Activated T-helper 1 cell treated with anti-CD3 and anti-CD28 coated beads, Interleukin-2, amount 50 U/mL, for 16 hours (primary cell): ENCODE measurements at places on chromosomes 12 and 14.

DNA sequence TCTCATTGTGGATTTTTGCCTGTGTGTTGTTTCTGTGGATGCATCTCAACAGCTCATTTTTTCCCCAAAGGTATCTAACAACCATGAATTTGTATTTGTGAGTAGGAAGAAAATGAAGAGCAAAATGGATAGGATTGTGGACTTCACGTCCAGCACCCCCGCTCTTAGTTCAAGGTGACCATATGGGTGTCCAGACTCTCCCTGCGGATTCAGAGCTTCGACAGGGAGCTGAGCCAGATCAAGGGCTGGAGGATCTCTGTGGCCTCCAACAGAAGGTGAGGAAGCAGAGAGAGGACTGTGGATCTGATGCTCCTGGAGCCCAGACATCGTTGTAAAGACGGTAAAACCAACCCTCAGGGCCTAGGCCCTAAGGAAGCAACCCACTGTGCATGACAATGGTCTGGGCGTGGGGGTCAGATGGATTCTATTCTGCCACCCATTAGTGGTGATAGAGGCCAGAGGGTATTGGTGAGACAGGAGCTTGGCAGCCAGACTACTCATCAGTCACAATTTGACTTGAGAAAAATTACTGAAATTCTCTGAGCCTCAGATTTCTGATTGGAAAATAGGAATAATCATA, 659.7 kb upstream of the TMEM132C start:
- DNase-seq, result no peak

DNA sequence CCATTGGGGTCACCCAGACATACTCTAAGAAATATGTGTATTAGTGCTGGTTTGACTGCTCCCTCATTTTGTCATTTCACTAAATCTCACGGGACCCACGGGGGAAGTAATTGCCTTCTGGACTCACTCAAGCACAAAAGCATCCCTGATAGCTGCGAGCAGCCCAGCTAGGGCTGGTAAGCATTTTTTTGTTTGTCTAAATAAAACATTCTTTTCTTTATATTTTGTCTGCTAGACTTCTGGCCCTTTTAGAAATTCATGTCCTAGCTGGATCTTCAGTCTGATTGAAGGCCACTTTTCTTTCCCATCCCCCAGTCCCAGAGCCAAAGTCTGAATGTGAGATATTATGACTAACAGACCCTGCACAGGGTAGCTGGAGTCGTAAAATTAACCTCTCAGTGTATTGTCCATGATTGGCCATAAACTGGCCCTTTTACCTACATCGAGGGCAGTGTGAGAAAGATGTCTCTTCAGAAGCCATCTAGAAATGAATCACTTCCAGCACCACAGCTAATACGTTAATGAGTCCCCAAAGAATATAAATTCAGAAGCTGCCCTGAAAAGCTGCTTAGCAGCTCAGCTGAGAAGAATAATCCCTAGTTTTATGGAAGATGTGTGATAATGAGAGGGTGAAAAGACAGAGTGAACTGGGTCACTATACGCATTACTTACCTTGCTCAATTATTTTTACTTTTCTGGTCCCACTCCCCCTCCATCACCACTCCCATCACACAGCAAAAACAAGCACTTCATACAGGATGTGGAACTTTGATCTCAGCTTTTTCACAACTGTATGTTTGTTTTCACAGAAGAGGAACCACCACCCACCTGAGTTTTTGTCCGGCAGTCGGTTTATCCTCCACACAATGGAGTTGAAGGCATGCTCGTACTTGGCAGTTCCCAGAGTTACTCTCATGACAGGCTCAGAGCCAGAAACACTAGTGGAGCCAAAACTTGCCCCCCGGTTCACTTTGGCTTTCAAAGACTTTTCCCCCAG, 55.6 kb upstream of the GTF2A1 start:
- no peak for DNase-seq

GRCh38 chr14:21070083-21070609, at the start of gene ARHGEF40:
ARHGEF40 (plus strand) TSS chr14:21070304; CDS start chr14:21070397, 93 bp downstream.
- DNase-seq, result no peak

- no peak for DNase-seq
Observed at GRCh38 chr12:108827941-108828340, 29.4 kb downstream of the SSH1 start.

DNA sequence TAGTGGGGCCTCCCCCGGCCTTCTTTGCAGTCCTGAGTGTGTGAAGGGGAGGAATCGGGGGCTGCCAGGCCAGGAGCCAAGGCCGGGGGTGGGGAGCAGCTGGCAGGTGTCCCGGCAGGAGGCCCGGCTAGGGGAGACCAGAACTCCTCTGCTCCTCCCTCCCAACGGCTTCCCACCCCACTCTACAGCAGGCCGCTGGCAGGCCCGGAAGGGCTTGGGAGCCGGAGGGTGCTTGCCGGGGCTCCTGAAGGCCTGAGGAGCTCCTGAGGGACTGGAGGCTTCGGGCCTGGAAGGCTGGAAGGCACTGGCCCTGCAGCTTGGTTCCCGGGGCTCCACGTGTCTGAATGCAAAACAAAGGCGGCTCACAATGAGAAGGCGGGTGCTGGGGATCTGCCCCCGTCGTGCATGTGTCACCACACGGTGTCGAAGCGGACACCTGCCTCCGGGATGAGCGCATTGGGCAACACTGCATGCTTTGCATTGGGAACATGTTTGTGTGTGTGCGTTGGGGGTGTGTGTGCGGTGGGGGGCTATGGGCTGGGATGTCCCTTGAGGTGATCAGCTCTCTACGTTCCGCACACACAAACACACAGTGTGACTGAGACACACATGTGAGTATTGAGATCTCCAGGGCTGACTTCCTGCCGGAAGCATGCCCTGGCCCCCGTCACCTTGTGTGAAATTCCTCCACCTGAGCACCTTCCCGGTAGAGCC, 30.9 kb upstream of the ANKRD9 start:
- no peak for DNase-seq

GRCh38 chr12:107287436-107288413, 194.4 kb upstream of the CRY1 start:
- DNase-seq, result no peak

GRCh38 chr12:128549601-128550218, 274.0 kb downstream of the SLC15A4 start:
- no peak for DNase-seq

DNA sequence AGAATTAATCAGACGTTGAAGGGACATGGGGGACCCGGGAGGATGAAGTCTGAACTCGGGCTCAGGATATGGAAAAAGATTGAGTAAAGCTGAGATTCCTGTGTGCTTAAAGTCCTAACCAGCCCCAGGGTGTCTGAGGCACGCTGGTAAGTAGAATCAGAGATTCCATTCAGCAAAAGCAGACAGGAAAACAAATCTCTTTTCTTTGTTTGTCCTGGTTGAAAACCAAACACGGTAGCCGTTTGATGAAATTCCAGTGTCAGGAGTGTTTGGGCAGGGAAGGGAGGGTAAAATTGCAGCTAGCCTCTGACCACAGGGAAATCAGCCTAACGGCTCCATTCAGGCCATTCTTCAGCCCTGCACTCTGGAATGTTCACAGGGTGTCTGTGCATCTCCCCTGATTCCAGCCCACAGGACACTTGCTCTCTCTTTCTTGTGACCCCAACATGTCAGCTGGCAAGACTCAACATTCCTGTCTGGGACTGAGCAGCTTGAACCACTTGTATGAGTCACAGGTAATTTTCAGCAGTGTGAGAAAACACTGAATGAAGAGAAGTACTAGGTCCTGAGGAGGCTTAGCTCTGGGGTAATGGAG, 31.0 kb downstream of the NINJ2 start:
- DNase-seq, result no peak

GRCh38 chr14:102080183-102081080, 6.4 kb downstream of the HSP90AA1 start:
- no peak for DNase-seq

- DNase-seq, result no peak
Observed at GRCh38 chr14:76500011-76500410, 124.1 kb downstream of the ESRRB start.
